ENCODE measurements at places on chromosomes 13 and 19.

DNA sequence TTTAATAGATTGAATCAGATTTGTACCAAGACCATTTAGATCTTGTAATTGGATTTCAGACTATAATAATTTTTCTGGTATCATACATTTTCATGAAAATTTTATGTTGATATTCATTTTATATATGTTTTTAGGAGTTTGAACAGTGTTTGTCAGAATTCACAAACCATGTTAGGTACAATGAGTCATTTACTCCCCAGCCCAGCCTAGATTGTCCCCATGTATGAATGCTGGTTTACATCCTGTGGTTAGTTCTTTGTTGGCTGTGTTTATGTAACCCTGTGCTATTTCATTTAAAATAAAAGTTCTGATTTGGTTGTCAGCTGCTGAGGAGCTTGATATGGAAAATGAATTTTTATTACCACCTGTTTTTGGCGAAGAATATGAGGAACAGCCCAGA is 96.7 kb downstream of the GJA3 start:
- DNase-seq, result no peak

DNA sequence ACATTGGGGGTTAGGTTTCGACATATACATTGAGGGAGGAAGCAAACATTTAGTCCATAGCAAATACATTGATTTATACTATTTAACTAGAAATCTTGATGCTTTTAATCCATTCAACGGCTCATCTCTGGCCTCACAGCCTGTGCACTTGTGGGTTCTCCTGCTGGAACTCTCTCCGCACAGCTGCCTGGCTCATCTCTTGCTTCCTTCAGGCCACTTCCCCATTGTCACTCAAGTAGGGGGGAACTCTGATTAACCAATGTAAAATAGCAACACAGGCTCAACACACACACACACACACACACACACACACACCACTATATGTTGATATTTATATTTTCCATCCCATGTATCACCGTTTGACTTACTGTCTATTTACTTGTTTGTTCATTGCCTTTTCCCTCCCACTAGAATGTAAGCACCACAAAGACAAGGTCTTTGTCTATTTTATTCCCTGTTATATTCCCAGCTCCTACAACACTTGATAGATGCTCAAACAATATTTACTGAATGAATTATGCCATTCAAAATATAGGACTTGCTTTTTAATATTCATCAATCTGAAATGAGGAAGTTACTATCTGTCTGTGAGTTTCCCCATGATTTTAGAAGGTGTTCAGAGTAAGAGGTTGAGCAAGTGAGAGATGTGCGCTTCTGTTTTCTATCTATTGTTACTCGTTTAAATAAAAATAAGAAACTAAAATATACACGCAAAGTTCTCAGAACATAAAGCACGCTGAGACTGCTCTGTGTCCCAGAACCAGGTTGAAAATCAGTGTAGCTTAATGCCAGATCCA is 29.8 kb upstream of the PABPC3 start:
- no peak for DNase-seq

DNA sequence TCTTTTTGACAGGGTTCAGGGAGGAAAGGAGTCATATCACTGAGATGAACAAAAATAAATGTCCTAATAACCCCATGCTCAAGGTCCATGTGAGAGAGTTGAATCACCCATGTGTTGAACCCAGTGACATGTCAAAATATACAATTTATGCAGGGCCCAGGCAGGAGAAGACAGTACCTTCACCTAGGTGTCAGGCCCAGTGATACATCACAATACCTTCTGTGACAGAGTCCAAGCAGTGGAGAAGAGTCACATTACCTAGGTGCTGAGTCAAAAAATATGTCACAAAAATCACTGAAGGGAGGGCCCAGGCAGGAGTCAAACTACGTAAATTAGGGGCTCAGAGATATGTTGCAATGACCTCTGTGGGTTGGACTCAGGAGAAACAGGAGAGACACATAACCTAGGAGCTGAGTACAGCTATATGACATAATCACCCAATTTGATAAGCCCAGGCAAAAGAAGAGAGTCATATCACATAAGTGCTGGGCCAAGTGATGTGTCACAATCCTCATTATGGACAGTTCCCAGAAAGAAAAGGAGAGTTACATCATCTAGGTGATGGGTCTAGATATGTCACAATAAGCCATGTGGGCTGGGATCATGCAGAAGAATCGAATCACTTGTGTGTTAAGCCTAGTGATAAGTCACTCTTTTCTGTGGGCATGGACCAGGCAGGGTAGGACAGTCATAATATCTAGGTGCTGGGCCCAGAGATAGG is 13.8 kb upstream of the ZNF724 start:
- DNase-seq, result no peak

DNA sequence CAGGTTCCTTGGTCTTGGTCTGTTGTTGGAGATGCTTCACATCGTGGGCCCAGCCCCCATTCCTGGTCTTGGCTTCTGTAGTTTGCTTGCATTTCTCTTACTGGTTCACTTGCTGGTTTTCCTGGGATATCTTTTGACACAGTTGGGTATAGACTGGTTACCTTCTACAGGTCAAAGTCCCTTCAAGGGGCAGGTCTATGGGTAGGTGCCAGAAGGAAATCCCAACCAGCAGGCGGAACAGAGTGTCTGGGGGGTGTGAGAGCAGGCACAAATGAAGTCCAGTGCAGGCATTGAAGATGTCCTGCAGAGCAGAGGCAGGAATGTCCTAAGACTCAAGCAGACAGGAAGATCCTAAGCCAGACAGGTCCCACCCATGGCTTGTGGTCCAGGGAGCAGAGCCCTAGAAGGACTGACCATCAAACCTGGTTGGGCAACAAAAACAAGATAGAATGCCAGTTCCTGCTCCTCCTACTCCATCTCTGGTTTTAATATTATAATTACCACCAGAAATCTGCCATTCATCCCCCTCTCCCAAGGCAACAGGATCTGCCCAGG is 17.7 kb upstream of the WASF3 start:
- DNase-seq, result no peak

DNA sequence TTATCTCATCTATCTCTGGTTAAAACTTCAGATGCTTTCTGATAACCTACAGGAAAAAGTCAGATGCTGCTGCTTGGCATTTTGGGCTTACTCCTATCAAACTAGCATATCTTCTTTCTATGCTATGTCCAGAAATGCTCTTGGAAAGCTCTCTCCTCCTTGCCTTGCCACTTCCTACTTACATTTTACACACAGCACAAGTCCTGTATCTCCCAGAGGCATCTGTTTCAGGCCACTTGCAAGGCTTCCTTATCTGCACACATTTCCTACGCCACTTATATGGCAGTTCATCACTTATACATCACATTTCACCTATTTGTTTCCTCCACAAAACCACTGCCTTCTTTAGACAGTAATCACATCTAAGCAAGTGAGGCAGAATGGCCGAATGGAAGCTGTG is 220.3 kb downstream of the DNAJC15 start:
- DNase-seq, result no peak

- DNase-seq, result no peak
These were observed 47.2 kb downstream of the COMP start for GRCh38 chr19:18743784-18744418.

- DNase-seq, result no peak
These were observed 919.8 kb upstream of the SLITRK1 start for GRCh38 chr13:84802073-84802472.

DNA sequence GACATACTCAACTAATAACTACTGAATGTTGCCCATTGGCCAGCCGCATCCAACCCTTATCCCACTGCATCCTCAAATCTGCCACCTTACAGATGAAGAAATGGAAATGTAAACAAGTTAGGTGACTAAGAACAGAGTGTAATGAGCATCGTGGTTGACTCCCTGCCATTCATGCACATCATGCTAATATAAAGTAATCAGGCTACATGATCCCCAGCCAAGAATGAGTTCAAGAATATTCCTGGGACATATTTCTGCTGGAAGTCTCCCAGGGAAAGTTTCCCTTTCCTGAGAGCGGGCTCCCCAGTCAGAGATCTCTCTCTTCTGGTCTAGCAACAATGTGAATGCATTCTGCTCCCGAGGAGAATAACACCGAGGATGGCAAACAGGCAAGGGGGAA is 55.9 kb upstream of the SERP2 start:
- no peak for DNase-seq

DNA sequence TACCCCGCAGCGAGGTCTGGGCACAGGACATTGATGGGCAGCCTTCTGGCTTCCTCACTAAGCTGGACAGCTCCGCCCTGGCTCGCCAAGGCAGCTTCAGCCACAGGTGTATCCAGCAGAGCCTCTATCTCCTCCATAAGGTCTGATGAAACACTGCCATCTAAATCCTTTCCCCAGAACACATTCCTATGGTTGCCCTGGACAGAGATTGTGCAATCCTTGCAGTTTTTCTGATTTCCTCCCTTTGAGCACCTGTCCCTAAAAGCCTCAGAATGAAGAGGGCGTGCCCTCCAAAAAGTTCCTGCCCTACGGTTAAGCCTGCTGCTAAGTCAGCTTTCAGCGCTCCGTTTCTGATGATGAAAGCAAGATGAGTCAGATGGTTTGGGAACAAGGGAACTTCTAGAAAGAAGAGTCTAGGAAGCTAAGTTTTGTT is 21.0 kb downstream of the CLEC4M start:
- no peak for DNase-seq

GRCh38 chr13:22161871-22162270 is 491.0 kb downstream of the FGF9 start:
- no peak for DNase-seq

DNA sequence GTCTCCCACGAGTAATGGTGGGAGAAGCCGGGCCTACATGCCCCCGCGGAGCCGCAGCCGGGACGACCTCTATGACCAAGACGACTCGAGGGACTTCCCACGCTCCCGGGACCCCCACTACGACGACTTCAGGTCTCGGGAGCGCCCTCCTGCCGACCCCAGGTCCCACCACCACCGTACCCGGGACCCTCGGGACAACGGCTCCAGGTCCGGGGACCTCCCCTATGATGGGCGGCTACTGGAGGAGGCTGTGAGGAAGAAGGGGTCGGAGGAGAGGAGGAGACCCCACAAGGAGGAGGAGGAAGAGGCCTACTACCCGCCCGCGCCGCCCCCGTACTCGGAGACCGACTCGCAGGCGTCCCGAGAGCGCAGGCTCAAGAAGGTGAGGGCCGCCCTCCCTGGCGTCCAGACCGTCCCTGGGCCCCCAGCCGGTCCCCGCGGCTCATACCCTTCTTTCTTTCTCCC is 1.4 kb upstream of the USF2 start:
- no peak for DNase-seq

DNA sequence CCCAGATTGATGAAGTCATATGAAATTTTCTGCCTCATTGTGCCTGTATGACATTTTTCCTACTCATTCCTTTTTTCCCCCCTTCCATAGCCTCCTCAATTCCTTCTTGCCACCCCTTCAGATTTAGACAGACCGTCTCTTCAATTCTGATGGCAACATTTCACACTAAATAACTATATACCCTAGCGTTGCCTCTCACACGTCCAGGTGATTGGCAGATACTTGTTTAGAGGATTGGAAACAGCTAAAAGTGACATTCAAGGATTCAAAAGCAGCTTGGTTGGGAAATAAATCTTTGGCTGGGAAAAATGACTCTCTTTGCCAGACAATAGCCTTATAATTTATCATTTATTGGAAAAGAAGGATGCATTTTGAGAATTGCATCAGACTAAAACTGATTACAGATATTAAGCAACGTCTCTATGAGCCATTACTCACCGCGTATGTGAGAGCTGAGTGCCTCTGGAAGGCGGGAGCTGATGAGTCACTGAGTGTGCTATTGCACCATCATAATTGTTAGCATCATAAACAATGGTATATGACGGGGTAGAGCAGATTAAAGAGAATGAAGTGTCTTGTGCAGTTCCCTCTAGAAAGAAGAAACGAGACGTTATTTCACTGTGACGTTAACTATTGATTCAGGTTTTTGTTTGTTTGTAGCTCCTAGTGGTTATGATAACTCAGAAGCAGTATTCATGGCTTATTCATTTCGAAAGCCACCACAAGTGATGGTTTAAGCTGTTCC is 61.1 kb upstream of the FAM216B start:
- no peak for DNase-seq

GRCh38 chr13:20945952-20946383 is 43.4 kb upstream of the XPO4 start:
- no peak for DNase-seq

- no peak for DNase-seq
These were observed 354.5 kb upstream of the NBEA start for GRCh38 chr13:34587576-34587975.

DNA sequence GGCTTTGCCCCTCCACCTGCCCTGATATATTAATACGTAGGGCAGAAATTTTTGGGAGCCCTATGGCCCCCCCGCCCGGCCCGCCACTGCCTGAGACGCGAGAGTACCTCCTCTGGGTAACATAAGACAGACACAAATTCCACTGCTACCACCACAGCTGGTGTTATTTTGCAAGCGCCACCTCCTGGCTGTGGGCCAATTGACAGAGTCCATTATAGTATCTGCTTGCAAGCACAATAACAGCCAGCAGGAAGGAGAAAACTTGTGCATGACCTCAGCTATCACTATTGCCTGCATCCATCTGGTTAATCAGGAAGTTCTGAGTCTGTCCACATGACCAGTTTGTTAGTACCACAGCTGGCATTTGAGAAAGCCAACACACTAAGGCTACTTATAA is 25.3 kb upstream of the OR10H2 start:
- no peak for DNase-seq

GRCh38 chr19:38044267-38045111 is 137.5 kb downstream of the SIPA1L3 start:
- DNase-seq, result no peak

GRCh38 chr19:31261019-31261602 is 88.1 kb downstream of the TSHZ3 start:
- no peak for DNase-seq

- DNase-seq, result no peak
These were observed 1450.5 kb downstream of the EFNB2 start for GRCh38 chr13:105084931-105085330.

- DNase-seq, result peak; percentile 32
These were observed 749 bp downstream of the ZNF264 start for GRCh38 chr19:57192077-57192420.

DNA sequence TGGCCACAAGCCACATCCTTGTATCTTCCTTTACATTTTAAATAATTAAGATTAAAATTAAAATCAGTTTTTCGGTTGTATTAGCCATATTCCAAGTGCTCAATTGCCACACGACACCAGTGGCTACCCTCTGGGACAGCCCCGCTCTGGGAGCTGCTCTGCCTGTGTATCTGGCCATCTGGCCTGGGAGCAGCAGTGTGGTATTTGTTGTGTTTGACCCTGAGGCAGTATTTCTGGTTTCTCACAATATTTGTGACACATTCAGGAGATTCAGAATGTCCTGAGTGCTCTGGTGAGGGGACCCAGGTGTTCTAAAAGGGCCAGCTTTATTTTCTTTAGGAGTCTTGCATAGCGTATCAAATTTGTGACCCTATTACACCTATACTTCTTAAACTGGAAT is 179.0 kb downstream of the SUCLA2 start:
- DNase-seq, result no peak

GRCh38 chr13:67208552-67208951 is 21.6 kb downstream of the PCDH9 start:
- no peak for DNase-seq

GRCh38 chr19:11130824-11131455 is 24.6 kb downstream of the SPC24 start:
- no peak for DNase-seq

All from left renal cortex interstitium (tissue), 4 donors.